ENCODE measurements at places on chromosomes 16 and 17.

DNA sequence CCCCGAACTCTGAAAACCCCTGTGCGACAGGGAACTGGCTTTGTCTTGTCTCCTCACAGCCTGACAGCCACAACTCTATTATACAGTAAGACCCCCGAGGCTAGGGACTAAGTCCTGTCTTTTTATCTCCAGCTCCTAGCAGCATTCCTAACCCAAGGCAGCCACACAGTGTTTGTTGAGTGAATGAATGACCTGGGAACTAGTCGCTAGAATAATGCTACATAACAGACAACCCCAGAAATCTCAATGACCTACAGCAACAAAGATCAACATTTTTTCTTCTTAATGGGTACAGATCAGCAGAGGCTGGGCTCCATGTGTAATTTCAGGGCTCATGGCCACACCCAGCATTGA is 71.4 kb upstream of the TNRC6C start:
- no peak for DNase-seq

DNA sequence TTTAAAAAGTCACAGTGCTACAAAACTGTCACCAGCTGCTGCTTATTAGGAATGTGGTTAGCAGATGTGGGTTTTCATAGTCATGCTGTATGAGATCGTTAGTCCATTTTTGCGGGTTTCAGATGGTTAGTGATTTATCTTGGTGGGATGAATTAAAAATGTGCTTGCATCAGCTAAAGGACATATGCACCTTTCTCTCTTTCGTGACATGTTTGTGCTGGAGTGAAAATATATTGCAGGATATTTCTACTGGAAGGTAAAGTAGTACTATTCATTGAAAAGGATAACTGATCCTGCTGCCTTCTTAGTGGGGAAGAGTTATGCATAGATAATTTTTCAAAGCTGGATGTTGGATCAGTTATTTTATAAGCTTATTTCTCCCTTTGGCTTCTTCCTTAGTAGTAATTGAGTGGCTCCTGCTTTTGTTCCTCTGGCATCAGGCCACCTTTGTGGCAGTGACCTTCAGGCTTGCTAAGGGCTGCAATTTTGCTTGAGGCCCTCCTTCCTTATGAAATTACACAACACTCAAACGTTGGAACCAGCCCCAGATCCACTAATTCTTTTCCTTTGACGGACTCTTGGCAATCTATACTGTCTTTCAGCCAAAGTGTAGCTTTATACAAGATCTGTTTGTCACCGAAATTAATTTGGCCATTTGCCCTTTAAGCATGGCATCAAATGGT is 7.5 kb upstream of the SNTB2 start:
- DNase-seq = no peak

DNA sequence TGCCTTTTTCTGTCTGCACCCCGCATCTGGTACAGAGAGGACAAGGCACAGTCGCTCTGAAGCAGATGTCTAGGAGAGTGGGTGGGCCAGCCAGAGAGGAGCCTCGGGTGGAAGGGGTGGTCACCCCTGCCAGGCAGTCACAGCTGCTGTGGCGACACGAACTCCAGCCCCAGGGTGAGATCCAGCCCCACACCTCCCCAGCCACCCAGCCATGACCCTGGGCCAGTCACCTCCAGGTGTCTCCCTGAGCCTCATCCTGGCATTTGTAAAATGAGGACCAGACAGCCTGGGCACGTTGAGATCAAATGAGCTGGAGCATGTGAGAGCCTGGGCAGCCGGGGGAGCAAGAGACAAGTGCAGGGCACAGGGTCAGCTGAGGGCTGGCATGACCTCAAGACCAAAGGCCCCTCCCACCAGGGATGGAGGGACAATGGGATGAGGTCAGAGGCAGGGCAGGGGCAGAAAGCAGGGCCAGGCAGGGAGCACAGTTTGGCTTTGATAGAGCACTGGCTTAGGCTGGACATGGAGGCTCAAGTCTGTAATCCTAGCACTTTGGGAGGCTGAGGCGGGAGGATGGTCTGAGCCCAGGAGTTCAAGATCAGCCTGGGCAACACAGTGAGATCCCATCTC is 7.7 kb downstream of the ADAM11 start:
- DNase-seq = no peak

GRCh38 chr16:85579923-85580580 is 33.1 kb upstream of the GSE1 start:
- DNase-seq = no peak

DNA sequence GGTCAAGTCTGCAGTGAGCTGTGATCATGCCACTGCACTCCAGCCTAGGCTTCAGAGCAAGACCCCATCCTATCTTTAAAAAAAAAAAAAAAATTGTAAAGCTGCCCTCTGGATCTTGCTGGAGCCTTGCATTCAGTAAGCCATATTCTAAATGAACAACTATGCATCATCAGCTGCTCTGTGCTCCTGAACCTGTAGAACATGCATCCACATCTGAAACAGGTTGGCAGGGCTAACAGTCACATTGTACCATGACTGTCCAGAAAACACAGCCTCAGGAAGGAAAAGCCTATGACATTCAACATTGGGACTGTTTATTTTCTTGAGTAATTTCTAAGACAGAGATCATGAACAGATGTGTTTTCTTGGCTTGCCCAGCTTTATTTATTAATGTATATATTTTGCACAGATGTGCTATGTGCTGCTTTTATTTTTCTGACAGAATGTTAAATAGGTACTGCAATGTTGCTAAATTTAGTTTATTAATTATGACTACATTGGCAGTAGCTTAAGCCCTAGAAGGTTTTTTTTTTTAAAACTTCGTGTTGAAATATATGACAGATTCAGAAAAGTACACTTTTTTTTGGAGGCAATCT is 19.8 kb downstream of the ACSF2 start:
- DNase-seq = no peak

DNA sequence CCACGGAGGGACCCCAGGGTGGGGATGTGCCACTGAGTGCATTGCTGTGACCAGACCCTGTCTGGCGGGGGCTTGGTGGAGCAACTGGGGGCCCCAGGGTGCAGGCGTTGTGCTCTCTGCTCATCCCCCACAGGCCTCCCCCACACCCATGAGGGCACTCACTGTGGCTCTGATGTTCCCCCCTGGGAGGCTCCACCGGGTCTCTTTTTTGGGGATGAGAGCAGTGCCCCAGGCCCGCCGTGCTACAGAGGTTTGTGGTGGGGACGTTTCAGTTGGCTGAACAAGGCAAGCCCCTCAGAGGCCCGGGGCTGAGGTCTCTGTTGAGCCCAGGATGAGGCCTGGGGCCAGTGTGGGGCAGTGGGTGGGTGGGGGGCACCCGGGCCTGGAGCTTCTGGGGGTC is 2.5 kb downstream of the CCDC78 start:
- DNase-seq = no peak

DNA sequence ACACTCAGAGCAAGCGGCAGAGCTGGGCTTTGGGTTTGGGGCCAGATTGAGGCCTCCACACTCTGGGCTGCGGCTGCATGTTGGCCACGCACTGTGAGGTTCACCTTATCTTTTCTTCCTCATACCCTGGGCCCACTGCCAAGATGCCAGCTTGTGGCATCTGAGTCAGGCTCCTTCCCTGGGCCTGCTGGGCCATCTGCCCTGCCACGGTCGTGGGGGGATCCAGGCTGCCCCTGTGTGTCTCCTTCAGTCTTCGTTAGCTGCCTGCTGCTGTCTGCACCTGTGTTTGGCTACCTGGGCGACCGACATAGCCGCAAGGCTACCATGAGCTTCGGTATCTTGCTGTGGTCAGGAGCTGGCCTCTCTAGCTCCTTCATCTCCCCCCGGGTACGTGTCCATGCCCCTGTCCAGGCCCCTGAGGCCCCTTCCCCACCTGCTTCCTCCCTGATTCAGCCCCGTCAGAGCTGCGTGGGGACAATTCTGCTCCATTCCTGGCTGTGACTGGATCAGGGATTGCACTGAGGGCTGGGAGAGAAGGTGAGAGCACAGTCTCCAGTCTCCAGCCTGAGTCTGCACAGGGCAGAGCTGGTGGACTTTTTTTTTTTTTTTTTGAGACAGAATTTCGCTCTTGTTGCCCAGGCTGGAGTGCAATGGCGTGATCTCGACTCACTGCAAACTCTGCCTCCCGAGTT is 11.2 kb downstream of the SPNS3 start:
- no peak for DNase-seq

GRCh38 chr16:397135-397661 is at the start of gene NME4:
Gene NME4, plus strand, starts transcription at chr16:397199. Its CDS starts 24 bp downstream, at chr16:397223.
- no peak for DNase-seq

- DNase-seq = no peak
Measured at GRCh38 chr17:32746698-32747097, 130.2 kb downstream of the MYO1D start.

DNA sequence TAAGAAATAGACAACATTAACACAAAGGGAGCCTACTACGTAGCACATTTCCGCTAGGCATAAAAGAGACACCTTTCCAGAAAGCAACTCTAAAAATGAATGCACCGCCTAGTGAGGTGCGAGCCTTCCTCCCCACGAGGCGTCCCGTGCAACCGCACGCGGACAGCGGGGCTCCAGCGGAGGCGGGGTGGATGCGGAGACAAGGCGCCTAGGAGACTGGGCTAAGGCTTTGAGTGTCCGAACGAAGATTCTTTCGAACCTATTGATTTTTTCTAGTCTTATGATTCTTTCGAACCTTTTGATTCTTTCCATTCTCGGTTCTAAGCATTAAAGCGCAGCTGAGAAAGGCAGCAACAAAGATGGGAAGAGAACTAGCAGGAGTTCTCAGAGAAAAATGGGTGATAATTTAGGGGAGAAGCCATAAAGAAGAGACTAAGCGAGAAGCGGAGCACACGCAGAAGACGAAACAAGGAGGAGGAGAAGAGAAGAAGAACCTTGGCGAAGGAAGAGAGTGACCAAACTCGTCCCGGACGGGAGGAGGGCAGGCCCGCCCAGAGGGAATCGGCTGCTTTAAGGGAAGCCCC is 394 bp upstream of the CPD start:
- peak; percentile 31 for DNase-seq

- DNase-seq = no peak
Measured at GRCh38 chr17:77999413-78000173, 41.1 kb downstream of the TNRC6C start.

- DNase-seq = no peak
Measured at GRCh38 chr16:82755570-82756282, 129.0 kb downstream of the CDH13 start.

DNA sequence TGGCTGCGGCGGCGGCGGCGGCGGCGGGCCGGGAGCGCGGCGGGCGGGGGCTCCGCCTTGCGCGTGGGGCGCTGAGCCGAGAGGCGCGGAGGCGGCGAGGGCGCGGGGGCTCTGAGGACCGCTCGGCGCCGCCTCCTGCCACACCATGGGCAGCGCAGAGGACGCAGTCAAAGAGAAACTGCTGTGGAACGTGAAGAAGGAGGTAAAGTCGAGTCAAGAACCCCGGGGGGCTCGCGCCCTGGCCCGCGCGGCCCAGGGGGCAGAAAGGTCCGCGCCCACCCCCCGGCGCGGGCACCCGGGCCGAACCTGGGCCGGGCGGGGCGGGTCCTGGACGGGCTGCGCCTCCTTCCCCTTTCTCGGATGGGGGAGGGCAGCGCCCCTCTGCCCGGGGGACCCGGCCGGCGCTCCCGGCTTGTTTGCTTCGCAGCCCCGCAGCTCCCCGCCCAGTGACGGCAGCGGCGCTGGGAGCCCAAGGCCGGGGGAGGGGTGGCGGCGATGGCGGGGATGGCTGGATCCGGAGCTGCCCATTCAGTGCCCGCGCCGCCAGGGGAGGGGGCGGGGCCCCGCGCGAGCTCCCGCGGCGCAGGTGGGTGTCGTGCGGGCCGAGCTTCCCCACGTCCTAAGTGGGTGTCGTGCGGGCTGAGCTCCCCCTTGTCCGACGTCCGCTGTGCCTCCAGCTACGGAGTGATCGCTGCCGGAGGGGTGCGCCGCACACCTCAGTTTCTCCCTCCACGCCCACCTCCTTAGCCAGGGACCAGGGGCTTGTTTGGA is 428 bp downstream of the SGSM2 start:
- DNase-seq = peak; percentile 93

DNA sequence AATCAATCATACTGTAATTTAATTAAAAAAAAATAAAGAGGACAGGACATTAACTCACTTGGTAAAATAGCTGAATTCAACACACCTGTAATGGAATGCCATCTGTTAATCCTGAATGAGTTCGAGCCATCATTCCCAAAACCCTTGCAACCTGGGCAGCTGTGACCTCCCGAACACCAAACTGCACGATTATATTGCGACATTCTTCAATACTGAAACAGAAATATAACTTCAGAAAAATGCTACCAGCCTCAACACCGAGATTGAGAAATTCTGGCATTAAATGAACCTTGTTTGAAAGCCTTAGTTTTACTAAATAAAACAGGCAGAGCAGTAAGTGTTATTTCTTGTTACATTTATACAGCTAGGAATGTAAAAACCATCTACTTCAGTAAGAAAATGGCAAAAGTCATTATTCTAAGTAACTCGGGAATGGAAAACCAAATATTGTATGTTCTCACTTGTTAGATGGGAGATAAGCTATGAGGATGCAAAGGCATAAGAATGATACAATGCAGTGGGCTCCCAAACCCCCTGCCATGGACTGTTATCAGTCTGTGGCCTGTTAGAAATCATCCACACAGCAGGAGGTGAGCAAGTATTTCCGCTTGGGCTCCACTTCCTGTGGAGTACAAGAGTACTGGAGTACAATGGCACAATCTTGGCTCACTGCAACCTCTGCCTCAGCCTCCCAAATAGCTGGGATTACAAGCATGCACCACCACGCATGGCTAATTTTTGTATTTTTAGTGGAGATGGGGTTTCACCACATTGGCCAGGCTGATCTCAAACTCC is 46.5 kb downstream of the CNOT1 start:
- DNase-seq = no peak

DNA sequence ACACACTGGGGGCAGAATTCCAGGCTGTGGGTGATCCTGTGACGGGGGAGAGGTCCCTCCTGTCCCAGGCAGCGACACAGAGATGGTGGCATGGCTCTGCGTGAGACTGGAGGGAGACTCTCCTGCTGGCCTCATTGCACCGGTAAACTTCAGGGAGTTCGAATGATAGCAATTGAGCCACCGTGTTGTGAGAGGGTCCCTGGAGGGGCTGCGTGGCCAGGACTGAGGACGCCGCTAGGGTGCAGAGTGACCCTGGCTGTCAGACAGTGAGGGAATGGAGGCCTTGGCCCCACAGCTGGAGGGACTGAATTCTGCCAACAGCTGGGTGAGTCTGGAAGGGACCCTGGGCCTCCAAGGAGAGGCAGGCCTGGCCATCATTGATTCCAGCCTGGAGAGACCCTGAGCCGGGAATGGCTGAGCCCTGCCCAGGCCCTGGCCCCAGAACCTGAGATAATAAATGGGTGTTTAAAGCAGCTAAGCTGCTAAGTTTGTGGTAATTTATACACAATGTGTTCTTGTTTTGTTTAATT is 32.6 kb downstream of the CCDC57 start:
- DNase-seq = no peak

GRCh38 chr17:79039886-79040285 is 15.9 kb downstream of the C1QTNF1 start:
- DNase-seq = peak; percentile 44

DNA sequence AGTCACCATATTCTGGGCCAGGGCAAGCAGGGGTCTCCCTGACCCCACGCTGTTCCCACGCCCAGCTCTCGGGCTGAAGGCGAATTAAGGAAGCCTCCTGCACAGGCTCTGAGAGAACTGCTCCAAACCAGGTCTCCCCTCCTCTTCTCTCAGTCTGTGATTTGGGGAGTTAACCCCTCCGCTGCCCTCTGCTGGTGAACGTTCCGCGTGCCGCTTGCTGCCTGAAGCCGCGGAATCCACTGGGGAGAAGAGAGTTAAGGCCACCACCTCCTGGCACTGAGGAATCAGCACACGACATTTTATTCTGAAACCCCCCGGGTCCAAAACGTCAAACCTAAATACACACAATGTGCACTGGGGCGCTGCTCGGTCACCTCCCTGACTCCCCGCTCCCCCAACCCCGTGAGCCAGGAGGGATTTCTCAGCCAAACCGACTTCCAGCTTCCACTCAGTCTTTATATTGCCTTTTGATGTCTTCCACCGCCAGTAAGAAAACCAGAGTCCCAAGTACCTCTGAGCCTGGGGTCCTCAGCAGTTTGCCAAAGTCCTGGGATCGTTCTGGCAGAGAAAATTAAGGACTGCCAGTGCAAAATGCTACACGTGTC is 54.4 kb upstream of the RCVRN start:
- peak; percentile 94 for DNase-seq
